ENCODE measurements at places on chromosomes 11 and 22. TPM values are rescaled to one million over a fixed set of nuclear protein-coding genes. Genes with fewer than 3 reads are reported as not detected.

DNA sequence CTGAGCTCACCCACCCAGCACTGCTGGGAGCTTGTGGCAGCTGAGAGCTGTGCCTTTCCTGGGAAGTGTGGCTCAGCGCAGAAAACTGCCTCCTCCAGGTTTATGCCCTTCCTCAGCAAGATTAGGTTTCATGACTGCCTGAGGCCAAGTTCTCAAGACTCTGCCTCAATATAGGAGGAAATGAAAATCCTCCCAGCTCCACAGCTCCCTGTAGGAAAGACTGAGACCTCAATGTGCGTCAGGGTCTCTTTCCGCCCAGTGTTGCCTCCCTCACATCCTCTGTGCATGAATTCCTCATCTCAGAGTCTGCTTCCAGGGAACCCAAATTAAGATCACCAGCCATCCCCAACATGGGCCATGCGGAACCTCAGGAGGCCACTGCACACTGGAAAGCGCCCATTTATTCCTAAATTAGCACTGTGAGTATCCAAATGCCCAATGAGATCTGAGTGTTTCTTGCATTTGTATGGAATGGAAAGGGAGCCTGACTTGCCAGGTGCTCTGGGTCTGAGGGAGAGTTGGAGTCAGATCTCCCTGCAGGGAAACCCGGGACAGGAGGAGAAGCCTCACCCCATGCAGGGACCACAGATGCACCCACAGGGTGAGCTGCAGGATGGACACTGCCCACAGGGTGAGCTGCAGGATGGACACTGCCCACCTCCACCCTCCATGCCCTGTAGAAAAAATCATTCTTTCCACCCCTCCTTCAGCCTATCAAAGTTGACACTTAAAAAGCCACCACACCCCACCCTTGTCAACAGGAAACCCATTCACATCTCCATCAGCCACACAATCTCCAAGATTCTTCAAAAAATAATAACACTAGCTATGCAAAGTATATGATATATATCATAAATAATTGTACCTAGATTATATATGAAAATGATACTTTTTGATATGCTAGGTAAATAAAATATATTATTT, 97.4 kb upstream of the IGLL5 start:
- no peak for DNase-seq

DNA sequence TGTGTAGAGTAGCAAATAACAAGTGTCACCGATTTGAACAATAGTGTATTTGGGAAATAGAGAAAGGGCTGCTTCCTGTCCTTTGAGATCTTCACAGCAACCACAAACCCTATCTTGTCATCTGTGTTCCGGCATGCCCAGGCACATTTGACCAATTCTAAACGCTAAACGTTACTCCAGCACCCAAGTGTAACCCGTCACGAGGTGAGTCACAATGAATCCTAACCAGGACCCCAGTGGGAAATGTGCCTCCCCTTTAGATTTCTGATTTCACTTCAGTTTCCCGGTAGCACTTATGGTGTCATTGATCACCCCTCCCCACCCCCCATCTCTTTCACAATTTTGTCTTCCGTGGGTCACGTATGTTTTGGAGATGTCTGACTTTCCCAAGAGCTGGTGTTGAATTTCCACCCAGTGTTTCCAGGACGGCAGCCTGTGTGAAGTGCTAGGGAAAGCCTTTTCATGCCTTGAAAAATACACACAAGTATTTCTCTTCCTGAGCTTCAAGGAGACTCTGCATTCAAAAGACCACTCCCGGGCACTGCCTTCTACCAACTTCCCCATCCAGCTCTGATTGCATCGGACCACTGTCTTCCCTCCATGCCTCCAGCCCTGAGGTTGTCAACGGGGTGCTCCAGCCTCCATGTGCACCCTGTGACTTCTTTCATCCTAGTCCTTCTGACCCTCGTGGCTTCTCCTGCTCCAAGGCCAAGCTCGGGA, 10.5 kb upstream of the C11orf24 start:
- peak; percentile 39 for DNase-seq

- peak; percentile 43 for DNase-seq
Observed at GRCh38 chr22:46590334-46590733, 29.9 kb upstream of the GRAMD4 start.

- DNase-seq, result peak; percentile 85
Observed at GRCh38 chr22:41217553-41218157, 12.5 kb downstream of the L3MBTL2 start.

GRCh38 chr11:7480113-7480512, 5.2 kb upstream of the OLFML1 start:
- no peak for DNase-seq

DNA sequence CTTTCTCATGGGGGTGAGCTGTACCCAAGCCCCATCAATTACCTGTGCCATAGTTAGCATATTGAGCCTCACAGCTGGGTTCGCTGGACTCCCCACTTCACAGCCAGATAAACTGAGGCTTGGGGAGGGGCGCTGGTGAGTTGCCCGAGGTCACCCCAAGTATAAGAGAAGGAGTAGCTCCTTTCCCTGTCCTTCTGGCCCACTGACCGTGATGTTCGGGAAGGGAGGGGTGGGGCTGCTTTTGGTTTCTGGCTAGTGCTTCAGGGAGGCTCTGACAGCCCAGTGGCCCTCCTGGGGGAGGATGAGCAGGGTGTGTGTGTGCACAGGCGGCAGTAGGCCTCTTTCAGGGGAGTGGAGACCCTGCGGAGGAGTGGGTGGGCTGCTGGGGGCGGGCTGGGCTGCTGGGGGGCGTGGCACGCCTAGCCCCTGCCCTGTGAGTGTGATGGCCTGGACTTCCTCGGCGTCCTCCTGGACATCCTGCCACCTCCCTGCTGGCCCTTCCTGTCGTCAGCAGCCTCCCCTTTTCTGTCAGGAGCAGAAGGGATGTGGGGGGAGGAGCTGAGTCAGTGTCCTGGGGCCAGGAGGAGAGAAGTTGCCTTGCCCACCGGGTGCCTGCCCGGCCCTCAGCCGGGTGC, 50.3 kb downstream of the TRIOBP start:
- no peak for DNase-seq

GRCh38 chr11:68436162-68436888, 24.2 kb upstream of the PPP6R3 start:
- DNase-seq, result no peak

DNA sequence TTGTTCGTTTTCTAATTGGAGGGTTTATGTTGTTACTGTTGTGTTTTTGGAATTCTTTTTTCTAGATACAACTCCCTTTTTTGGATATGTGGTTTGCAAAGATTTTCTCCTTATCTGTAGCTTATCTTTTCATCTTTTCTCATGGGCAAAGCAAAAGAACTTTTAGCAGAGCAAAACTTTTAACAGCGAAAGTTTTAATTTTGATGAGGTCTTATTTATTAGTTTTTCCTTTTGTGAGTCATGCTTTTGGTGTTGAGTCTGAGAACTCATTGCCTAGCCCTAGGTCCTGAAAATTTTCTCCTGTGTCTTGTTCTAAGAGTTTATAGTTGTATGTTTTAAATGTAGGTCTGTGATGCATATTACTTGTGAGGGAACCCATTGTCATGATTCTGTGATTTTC, 99.4 kb downstream of the TEAD1 start:
- no peak for DNase-seq

DNA sequence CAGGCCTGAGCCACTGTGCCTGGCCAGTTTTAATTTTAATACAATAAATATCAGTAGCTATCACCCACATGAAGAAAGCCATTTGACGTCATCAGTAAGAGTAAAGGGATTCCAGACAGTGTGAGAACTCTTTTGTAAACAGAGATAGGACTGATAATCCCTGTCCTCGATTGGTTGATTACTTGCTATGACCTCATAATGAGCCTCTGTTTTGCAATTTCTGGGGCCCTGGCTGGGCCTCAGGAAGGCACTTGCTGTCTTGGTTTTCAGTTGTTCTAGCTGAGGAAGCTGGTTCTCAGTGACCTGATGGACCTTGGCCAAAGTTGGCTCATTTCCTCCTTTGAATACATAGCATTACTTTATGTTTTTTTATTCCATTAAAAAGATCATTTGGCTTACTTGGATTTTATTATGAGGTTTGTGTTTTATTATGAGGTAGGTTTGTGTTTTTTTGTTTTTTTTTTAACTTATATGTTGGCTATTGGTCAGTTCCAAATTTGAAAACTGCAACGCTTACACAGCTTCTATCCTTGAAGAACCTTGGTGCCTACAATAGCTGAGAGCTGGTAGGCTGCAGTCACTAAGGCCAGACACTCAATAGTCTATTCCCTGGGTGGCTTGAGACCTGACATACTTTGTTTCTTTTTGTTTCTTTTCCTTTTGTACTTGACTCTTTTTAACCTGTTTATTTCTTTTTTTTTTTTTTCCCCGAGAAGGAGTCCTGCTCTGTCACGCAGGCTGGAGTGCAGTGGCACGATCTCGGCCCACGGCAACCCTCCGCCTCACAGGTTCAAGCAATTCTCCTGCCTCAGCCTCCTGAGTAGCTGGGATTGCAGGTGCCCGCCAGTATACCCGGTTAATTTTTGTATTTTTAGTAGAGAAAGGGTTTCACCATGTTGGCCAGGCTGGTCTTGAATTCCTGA, 20.0 kb downstream of the MARK2 start:
- DNase-seq, result no peak

- no peak for DNase-seq
Observed at GRCh38 chr11:133515107-133515506, 17.2 kb downstream of the OPCML start.

GRCh38 chr22:27748751-27749191, 52.8 kb downstream of the MN1 start:
- DNase-seq, result no peak

GRCh38 chr22:39748877-39749276, 144.7 kb downstream of the ENTHD1 start:
- DNase-seq, result no peak

DNA sequence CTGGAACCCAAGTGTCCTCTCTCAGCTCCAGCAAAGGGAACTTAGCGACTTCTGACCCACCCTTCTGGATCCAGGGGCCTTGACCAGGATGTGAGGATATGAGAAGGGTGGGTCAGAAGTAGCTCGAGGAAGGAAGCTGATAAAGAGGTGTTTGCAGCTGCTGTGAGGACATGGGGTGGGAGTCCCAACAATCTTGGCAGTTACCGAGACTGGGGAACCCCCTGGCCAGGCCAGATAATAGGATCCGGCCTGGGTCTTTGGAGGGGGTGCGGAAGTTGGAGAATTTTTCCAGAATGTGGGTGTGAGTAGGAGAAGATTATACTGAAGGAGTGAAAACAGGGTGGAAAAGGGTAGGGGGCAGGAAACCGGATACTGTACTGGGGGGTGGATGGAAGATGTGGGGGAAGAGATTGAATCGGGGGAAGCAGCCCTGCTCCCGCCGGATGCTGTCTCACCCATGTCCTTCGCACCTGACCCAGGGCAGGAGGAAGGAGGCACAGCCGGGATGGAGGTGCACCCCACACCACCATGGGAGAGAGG, 2.8 kb upstream of the MCAM start:
- no peak for DNase-seq

GRCh38 chr11:126862664-126863243, 137.8 kb downstream of the KIRREL3 start:
- no peak for DNase-seq

- no peak for DNase-seq
Observed at GRCh38 chr11:78759071-78759470, 184.4 kb upstream of the NARS2 start.

- no peak for DNase-seq
Observed at GRCh38 chr11:11416917-11417316, 63.9 kb upstream of the CSNK2A3 start.

- peak; percentile 49 for DNase-seq
Observed at GRCh38 chr11:3153291-3153861, 11.7 kb downstream of the OSBPL5 start.

- DNase-seq, result no peak
Observed at GRCh38 chr11:98568013-98568412, 452.7 kb upstream of the CNTN5 start.

DNA sequence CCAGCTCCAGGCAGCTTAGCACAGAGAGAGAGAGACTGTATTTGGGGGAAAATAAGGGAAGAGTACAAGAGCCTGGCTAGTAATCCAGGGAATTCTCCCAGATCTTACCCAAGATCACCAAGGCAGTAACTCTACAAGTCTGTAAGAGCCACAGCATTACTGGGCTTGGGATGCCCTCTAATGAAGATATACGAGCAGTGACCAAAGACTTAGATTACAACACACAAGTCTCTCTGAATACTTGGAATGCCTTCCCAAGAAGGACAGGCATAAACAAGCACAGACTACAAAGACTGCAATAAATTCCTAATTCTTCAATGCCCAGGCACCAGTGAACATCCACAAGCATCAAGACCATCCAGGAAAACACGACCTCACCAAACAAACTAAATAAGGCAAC, 17.7 kb downstream of the DNAJC24 start:
- no peak for DNase-seq

DNA sequence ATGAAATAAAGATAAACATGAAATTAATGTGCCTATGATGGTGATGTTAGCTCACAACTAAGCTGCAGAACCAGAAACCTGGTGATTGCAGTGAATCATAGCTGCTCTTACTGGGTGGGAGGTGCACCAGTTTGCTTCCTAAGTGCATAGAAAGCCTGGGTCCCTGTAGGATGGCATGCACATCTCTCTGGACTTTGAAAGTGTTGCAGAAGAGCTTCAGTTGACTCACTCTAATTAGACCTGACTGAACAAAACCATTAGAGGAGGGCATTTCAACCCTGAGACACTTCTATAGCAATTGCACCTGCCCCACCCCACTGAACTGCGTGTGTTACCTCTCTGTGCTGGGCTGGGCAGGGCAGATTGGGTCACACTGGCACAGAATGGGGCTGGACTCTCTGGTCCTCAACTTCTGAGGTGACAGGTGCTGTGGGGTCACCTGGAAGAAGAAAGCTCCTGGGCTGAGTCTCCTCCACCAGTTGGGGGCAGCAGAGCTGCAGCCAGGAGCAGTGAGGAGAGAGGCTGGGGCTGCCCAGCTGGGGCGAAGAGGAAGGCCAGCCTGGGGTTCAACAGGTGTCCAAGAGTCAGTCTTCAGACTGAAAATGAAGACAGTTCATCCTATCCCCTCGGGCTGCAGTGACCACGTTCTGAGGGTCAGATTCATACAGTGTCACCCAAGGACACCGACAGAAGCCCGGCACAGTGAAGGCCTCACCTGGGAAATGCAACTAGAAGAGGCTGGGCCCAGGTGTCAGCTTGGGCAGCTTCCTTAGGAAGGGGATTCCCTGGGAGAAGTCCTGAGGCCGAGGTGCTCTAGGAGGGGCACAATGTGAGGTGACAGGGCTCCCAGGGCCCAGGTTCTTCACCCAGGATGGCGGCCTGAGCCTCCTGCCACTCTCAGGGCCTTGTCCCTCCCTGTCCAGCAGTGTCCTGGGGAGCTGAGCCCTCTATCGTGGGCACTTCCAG, 58.1 kb downstream of the GGTLC2 start:
- DNase-seq, result no peak

- no peak for DNase-seq
Observed at GRCh38 chr22:48204296-48204695, 1441.8 kb downstream of the TBC1D22A start.

- no peak for DNase-seq
Observed at GRCh38 chr11:34546511-34547209, 33.1 kb upstream of the ELF5 start.

MRGPRX3 gene
- total RNA-seq, result not detected

RIC3 gene
- 12.7 TPM for total RNA-seq

BATF2 gene
- 8.6 TPM for total RNA-seq

SPON1 gene
- total RNA-seq, result 40.1 TPM

DTX4 gene
- total RNA-seq, result 51.7 TPM

NCR3LG1 gene
- total RNA-seq, result 3.2 TPM

CLTCL1 gene
- total RNA-seq, result 6.8 TPM

OR4D5 gene
- total RNA-seq, result not detected

PRSS23 gene
- total RNA-seq, result 40.3 TPM

MOGAT2 gene
- not detected for total RNA-seq

NXPE2 gene
- 0.38 TPM for total RNA-seq

TMPRSS5 gene
- total RNA-seq, result 1.1 TPM

RNF121 gene
- total RNA-seq, result 24.7 TPM

CHRM1 gene
- total RNA-seq, result 6.8 TPM

CARD18 gene
- total RNA-seq, result not detected

Measured in lower lobe of right lung (tissue), 2 donors.